ENCODE measurements at places on chromosomes 3 and 15. TPM values are rescaled to one million over a fixed set of nuclear protein-coding genes. Genes with fewer than 3 reads are reported as not detected.

Gene CTXN2
- total RNA-seq, result not detected

DNA sequence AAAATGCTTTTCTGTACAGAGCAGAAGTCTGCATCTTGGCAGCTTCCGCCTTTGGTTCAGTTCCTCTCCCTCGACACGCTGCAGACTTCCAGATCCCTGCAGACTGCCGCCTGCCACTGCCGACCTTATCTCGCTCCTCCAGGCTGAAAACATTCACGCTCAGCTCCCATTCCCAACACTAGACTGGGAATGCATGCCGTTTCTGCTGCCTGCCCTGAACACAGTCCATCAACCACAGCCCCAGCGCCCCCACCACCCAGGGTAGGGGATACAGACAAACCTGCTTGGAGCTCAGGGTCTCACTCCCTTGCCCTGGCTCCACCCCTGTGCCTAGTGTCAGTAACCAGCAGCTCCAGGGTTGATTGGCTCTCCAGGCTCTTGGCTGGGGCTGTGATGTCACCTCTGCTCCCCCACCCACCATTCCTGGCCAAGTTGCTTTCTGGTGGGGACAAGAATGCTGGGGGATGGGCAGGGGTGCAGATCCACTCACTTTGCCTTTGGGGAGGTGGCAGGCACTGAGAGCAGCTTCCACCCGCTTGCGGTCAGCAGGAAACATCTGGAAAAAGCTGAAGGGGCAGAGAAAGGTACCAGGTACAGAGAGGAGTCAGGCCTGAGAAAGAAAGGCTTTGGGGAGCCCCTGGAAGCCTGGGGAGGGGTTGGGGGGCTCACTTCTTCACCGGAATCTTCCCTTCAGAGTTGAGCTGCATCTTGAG, 6.1 kb downstream of the PLCB2 start:
- no peak for ATAC-seq

Gene MITF
- 2.1 TPM for total RNA-seq

- no peak for ATAC-seq
These were observed 156.5 kb downstream of the PDCD6IP start for GRCh38 chr3:33954956-33955355.

- no peak for ATAC-seq
These were observed 1.3 kb downstream of the NOP10 start for GRCh38 chr15:34341381-34342212.

DNA sequence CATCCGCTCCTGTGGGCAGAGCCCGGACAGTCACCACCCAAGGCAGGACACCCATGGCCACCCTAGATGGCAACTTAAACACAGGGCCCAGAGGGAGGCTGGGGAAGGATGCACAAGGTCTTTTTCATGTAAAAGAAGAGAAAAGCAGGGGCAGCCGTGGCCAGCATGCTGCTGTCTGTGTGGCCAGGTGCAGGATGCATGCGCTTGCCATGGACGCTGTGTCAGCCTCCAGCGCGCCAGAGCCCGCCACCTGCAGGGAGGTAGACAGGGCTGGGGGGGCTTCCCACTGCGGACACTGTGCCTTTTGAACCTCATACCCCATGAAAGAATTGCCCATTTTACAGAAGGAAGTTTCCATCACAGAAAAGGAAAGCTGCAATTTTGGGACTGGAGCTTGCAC, 18.2 kb downstream of the UROC1 start:
- ATAC-seq, result no peak

GRCh38 chr3:31295150-31295765, 237.5 kb upstream of the STT3B start:
- no peak for ATAC-seq

DNA sequence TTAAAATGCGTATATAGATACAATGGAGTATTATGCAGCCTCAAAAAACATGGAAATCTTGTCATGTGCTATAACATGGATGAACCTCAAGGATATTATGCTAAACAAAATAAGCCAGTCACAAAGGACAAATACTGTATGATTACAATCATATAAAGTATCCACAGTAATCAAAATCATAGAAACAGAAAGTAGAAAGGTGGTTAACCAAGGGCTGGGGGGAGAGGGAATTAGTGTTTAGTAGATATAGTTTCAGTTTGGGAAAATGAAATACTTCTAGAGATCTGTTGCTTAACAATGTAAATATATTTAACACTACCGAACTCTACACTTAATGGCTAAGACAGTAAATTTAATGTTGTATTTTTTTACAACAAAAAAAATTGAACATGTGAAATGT, 9.0 kb downstream of the TOP2B start:
- ATAC-seq, result no peak

GRCh38 chr3:5145120-5145519, 23.0 kb downstream of the ARL8B start:
- no peak for ATAC-seq

- ATAC-seq, result no peak
These were observed 1272.9 kb downstream of the ROBO1 start for GRCh38 chr3:78494851-78495250.

DNA sequence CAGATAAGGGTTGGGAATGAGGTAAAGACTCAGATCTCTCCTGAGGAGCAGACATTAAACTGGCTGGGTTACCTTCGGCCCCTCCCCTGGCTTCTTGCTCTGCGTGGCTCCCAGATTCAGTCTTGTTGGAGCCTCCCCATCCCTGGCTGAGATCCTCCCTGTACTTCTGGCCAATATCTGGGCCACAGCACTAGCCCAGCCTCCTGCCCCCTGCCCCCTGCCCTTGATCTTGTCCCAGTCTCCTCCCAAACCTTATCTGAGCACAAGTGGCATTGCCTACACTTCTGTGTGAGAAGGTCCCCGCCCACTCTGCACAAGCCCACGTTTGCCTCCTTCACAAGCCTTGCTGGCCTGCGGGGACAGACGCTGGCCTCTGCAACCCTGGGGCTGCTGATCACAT, 16.8 kb downstream of the PLA2G4F start:
- ATAC-seq, result no peak

DNA sequence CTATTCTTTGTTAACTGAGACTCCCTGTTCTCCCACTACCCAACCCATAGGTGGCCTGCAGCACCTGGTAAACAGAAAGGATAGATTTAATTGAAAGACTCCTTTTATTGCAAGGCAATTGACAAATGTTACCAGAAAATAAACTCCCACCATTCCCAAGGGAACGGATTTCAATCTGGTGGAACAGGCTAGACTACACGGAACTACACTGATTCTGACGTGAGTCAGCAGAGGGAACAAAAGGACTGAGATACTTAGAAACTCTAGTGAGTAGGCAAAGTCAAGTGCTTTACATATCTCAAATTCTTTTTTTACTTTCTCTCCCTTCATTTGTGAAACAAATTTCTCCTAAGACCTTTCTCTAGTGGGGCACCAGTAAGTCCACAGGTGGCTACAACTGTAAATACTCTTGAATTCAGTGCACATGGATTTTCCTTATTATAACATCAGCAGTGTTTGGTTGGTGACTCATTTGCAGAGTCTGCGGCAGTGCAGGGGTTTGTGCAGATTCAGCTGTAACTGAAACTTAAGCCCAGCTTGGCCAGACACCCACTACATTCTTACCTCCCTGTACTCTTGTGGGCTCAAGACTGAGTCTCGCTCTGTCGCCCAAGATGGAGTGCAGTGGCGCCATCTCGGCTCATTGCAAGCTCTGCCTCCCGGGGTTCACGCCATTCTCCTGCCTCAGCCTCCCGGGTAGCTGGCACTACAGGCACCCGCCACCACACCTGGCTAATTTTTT, 34.3 kb upstream of the PLSCR2 start:
- peak; percentile 82 for ATAC-seq

Gene CDCP1
- 85.6 TPM for total RNA-seq

DNA sequence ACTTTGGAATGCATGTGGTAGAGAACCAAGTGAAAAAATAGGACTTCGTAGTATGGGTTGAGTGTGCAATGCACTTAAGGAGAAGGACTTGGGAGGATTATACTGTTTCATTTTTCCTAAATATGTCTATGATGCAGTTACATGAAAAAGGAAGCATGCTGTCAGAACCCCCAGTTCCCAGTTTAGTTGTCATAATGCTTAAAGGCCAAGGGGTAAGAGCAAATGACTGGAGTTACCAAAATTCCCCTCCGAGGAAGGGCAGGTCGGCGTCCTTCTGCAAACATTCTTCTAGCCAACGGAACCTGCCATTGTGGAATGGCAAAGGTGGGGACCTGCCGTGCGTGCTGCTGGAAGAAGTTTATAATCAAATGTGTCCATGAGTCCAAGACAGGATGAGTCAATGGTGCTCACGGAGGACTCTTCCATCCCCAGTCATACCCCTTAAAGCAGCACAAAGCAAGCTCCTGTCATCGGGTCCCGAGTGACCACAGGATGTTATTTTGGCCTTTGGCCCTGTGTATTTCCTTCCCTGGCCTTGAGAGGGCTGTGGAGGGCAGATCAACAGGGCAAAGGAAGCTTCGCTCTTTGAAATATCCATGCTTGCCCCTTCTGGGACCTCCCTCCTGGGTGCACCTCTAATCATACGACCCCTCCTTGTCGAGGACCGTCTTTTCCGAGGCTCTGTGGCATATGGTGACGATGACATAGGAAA, 93.2 kb downstream of the SLCO3A1 start:
- no peak for ATAC-seq

Data from esophagus mucosa (tissue), 1 donor.